ENCODE measurements at places on chromosomes 12 and 14.
A peak's percentile ranks its signal among the peaks of the same experiment; 100 is the strongest.

DNA sequence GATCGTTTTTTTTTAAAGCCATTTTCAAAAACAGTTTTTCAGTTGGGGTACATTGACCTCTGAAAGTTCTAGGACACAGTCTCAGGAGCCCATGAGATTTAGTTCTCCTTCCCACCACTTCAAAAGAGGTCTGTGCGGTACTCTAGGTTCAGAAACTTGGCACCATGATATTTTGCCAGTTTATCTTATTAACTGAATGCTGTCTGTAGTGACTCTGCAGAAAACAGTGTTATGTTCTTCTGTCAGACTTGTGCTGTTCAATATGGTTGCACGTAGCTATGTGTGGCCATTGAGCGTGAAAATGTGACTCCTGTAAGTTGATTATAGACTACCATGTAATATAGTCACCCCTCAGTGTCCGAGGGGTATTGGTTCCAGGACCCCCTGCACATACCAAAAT lies 35.9 kb downstream of the CRADD start:
- no peak for DNase-seq

DNA sequence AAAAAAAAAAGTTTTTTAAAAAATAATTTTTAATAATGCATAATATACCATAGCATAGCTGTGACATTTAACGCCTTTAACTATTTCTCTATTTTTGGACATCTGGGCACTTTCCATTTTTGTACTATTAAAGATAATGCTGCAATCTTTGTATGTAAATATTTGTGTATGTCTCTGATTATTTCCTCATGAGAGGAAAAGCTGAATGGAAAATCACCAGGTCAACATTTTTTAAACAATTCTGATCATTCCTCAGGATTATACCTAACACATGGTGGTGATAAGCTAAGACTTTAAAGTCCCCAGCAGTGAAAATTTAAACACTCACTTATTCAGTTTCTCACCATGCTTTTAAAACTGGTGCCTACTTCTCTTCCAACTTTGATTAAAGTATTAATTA lies 31.3 kb upstream of the NR1H4 start:
- no peak for DNase-seq

GRCh38 chr12:131486451-131487230 lies 224.2 kb upstream of the SFSWAP start:
- no peak for DNase-seq

GRCh38 chr14:49849213-49849847 lies 3.3 kb downstream of the NEMF start:
- DNase-seq: no peak

DNA sequence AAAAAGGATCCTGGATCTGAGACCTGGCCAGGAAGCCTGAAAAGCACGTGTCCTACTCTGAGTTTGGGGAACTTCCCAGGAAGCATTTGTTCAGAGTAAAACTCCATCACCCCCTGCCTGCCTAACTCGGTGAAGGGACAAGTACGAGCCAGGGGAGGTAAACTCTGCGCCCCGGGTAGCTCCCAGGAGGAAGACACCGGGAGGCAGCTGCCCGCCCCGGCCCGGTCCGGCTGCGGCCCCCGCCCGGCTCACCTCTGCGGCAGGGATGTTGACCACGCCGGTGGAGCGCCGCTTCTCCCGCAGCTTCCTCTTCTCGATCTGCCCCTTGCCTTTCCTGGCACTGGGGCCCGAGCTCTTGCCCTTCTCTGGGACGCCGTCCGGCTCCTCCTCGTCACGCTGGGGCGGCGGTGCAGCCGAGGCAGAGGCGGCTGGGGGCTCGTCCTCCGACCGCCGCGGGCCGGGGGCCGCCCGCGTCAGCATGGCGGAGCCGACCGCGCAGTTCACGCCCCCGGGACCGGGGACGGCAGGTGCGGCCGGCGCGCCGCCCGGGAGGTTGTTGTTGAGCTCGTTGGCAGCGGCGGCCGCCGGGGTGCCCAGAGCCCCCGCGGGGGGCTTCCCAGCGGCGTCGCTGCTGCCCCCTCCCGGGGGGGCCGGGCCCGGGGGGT lies 1.2 kb downstream of the PAWR start:
- DNase-seq: no peak

DNA sequence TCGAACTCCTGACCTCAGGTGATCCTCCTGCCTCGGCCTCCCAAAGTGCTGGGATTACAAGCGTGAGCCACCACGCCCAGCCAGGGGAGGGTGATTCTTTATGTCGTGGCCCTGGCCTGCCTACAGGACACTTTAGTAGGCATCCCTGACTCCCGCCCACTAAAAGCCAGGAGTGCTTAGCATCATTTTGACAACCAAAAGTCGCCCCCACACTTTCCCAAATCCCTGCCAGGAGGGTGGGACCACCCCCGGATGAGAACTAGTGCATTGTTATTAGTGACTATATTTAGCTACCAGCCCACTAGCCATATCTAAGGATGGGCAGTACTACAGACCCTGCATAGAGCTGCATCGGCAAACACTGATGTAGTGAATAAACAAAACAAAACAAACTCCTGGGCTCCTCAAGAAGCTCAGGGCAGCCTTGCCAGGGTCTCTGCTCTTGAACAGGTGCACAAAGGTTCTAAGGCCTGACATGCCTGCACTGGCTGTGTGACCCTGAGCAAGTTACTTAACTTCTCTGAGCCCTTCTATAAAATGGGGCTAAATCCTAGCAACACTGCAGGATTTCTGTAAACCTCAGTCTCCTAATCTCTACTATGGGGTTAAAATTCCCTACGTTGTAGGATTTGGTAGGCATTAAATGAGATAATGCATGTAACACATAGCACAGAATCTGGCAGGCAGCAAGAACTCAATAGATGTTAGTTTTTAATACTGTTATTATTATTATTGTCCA lies 2.2 kb downstream of the CAMKK2 start:
- DNase-seq: no peak

DNA sequence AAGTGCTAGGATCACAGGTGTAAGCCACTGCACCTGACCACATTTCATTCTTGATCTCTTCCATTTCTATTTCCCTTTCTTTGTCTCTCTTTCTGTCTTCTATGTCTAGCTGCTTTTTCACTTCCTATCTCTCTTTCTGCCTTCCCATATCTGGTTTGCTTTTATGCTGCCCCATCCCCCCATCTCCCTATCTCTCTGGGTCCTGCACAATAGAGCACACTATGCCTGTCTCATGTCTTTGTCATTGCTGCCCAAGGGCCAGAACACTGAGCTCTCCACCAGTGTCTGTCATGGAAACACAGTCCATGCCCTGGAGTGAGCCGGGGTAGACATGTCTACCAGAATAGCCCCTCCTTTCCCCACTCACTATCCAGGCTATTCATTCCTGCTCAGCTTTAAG lies 12.3 kb upstream of the RARG start:
- no peak for DNase-seq

- no peak for DNase-seq
Observed at GRCh38 chr12:49330631-49331379, 6.2 kb downstream of the C1QL4 start.

DNA sequence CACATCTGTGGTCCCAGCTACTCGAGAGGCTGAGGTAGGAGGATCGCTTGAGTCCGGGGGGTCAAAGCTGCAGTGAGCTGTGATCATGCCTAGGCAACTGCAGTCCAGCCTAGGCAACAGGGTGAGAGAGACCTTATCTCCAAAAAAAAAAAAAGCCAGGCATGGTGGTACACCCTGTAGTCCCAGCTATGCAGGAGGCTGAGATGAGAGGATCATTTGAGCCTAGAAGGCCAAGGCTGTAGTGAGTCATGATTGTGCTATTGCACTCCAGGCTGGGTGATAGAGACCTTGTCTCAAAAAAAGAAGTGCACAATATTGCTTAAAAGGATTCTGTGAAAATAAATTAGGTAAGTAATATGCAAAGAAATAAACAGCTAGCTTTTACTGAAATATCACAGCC lies 17.0 kb downstream of the NAA25 start:
- DNase-seq: no peak

- DNase-seq: peak; percentile 83
Observed at GRCh38 chr14:106372870-106373652, 846.7 kb downstream of the TMEM121 start.

GRCh38 chr12:32455607-32456071 lies 56.3 kb downstream of the FGD4 start:
- no peak for DNase-seq

DNA sequence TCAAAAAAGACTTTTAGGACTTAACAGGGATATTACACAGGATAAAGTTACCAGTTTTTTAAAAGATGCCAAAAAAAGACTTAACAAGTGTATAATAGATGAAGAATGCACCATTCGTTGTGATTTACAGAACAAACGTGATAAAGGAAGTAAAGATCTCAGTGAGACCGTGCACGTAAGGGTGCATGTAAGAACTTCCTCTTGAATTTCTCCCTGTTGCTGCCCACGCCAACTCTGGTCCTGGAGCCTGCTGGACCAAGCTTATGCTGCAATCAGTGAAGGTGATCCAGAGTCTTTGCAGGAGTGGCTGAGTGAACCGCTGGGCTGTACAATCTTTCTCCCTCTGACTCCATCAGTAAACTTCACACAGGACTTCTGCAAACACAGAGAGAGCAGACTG lies 593.7 kb downstream of the TMEM121 start:
- DNase-seq: no peak

DNA sequence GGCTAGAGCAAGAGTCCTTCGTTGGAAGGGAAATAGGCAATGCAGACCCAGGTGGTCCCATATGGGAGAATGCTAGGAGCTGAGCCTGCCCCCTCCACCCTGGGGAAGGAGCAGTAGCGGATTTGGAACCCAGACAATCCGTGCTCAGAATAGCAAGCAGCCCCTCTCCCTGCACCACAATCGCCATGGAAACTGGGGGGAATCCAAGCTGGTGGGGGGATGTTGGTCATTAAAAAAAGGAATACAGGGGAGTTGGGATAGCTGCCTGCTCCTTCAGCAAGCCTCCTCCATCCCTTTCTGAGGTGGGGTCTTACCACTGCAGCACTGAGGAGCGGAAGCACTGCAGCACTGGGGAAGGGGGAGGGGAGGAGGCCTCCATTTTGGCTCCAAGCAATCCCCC lies 2.9 kb downstream of the RND1 start:
- DNase-seq: no peak

DNA sequence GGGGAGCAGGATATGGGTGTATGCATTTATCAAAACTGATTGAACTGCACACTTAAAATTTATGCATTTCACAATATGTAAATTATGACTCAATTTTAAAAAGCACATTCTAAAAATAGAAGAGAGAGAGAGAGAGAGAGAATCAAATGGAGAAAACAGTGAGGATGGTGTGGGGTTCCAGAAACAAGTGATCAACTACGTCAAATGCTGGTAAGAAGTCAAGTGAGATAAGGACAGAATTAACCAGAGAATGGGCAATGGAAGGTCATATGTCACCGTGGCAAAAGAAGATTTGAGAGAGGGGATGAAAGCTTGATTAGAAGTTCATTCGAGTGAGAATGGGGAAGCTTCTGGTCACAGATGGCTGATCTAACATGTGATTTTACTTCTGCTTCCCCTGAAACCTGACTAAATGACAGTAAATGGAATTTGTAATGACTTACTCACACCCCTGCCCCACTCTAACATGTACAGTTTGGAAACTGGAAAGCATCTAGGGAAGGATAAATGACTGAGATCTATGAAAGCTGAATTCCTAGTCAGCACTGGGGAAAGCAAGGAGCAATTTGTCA lies 276.5 kb upstream of the AMIGO2 start:
- no peak for DNase-seq

- DNase-seq: no peak
Observed at GRCh38 chr12:117900561-117900960, 68.2 kb downstream of the KSR2 start.

DNA sequence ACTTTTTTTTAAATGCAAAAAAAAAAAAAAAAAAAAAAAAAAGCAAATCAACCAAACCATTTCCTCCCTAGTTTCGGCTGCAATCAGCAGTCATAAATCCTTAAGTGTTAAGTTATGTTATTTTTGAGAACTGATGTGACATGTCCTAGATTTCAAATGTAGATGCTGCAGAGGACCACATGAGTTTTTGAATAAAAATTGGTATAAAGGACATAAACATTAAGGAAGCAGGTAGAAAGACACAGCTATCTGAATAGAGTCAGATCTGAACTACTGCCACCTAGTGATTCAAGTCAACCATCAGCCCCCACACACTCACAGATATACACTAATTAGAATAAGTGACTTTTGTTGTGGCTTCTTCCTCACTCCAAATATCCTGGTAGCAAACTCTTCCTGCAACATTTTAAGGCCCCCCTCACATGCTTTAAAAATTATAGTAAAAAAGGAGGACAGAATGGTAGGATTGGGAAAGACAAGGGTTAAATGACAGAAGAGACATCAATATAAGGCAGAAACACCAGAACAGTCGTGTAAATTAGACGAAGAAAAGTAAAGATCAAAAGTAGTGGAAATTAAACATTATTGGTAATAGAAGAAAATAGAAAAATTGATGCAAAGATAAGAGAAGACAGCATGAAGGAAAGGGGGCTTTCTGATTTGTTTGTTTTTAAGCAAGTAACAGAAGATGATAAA lies 394.5 kb upstream of the ATP2B1 start:
- no peak for DNase-seq

DNA sequence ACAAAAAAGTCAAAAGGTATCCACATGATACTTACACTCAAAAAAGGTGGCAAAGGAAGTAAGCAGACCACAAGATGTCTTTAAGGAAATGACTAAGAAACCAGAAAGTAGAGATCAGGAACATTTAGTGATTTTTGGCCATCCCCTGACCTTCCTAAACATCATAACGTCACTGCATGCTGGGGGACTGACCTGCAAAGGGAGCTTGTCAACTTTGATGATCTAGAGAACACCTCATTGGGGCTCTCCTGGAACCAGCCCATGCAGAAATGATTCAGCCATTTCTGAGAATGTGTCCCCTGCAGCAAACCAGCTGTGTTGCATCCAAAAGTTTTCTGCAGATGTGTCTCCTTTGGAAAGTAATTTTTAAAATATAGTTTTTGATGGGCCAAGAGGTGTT lies 152.2 kb upstream of the RASSF8 start:
- no peak for DNase-seq

GRCh38 chr12:32742133-32742532 lies 13.6 kb downstream of the YARS2 start:
- DNase-seq: no peak

GRCh38 chr14:64654246-64654900 lies 49.9 kb upstream of the PLEKHG3 start:
- no peak for DNase-seq

- DNase-seq: no peak
Observed at GRCh38 chr12:106918746-106919145, 37.0 kb upstream of the TMEM263 start.

GRCh38 chr14:50756300-50756699 lies 74.7 kb downstream of the NIN start:
- no peak for DNase-seq

DNA sequence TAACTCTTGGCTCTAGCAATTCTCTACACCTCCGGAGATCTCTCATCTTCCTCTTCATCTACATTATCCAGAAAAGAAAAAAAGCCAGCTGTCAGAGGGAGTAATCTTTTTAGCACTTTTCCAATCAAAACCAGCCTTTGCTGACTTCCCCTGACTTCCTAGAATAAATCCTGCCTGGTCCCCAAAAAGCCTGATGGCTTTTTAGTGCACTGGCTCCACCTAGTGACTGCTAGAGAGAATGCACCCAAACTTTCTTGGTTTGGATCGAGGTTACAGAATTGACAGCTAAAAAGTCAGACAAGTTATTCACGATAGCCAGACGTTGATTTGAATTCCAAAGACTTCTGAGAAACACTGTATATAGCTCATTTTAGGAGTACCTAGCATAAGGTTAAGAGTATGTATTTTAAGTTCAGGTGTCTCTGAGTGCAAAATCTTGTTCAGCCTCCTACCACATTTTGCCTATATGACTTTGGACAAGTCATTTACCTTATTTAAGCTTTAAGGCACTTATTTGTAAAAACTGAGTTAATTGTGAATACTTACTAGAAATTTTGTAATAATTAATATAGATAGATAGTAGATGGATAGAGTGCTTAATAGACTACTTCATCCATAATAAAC lies 185.7 kb upstream of the GRIN2B start:
- peak; percentile 3 for DNase-seq

GRCh38 chr14:96806836-96807235 lies 9.7 kb downstream of the VRK1 start:
- DNase-seq: no peak
